ENCODE measurements at places on chromosomes 6 and 20.

DNA sequence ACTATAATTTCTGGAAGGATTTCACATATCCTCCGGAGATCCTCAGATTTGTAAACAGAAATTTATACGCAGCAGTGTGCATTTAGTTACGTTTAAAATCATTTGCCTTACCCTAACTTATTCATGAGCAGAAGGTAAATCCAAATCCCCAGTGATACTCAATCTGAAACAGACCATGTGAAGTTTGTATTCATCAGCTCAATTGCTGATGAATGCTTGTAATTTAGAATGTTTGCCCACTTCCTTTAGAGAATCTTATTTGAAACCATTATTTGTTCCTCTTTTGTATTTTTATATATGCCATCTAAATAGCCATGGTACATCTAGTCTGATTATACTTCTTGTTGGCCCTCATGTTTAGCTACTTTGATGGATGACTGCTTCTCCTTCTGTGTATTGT, 15.4 kb downstream of the TAAR1 start:
- DNase-seq: no peak

DNA sequence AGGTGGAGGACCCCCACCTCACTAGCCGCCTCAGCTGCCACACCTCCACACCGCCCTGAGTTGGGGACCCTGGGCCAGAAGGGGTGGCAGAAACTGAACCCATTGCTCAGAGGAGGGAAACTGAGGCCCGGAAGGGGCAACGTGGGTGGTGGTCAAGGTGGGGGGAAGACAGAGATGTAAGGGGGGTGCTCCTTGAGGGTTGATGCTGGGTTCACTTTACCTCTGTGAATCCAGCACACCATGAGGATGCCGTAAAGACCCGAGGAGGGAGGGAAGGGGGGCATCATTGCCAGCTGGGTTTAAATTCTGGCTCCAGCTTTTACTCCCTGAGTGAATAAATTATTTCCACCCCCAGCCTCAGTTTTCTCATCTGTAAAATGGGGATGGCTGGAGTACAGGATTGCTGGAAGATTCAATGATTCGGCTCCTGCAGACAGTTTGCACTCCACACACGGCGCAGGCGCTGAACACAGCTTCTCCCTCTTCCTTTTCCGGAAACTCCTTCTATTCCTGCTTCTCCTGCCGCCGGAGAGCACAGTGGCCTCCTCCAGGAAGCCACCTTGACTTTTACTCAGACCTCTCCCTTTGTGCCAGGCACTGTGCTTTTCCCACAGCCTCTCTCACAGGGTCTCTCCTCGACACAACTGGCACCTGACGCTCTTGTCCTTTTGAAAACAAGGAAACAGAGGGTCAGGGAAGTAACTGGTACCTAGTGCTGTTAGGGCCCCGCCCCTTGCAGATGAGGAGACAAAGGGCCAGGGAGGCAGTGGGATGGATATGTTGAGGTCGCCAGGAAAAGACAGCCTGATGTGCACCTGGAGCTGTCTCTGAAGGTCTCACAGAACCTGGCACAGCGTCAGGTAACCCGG, 59.4 kb downstream of the UBE2V1 start:
- DNase-seq: no peak

GRCh38 chr6:33412140-33413009, 1.6 kb downstream of the PHF1 start:
- no peak for DNase-seq

- no peak for DNase-seq
These were observed 10.5 kb upstream of the STX11 start for GRCh38 chr6:144139817-144140216.

DNA sequence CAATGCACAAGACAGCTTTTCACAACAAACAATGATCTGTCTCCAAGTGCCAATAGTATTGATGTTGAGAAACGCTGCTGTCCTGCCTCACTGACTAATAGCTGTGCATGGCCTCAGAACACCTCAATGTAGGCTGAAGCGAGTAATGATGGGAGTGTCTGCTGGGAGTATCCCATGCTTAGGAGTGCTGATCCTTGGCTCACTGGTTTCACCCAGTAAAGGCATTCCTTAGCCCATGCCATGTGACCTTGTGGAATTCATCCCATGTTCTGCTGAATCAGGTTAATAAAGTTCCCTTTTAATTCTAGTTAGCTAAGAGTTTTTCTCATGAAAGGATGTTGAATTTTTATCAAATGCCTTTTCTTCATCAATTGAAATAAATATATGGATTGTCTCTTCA, 3.8 kb upstream of the WFDC12 start:
- no peak for DNase-seq

DNA sequence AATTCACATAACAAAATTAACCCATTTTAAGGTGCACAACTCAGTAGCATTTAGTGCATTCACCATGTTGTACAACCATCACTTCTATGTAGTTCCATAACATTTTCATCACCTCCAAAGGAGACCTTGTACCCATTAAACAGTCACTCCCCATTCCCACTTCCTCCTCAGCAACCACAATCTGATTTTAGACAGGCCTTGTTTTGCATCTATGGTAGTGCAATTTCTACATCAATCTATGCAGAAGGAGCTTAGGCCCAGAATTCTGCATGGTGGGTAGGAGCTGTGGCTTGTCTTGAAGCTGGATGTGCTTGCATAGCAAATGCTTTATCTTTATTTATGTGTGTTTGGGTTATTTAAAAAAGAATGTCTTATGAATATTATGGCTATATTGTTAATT, 13.5 kb upstream of the HLA-DQA1 start:
- DNase-seq: no peak

DNA sequence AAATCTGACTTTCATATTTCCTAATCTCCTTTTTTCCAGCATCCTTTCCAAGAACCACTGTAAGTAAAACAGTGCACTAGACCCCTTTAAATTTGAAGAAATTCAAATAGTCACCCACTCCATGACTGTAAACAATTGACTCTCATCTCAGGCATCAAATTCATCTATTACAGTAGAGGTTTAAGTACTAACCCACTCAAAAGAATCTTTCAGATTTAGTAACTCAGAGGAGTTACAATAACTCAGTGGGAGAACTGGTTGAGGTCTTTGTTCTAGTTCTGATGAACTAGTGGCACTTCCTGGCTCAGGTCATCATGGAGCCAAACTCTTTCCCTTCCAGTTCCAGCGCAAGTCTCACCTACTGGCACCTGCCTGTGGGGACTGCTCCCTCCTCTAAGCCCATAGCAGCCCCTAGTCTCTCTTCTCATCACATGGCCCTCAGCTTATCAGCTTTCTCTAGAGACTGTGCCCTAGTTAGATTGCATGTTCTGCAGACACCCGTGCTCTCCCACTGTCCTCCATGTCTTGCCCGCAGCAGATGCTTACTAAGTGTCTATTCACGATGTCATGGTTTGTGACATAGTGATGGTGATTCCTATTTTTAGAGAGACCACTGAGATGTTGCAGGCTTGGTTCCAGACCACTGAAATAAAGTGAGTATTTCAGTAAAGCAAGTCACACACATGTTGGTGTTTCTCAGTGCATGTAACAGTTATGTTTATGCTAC, 196.2 kb downstream of the TBC1D7 start:
- DNase-seq: no peak

DNA sequence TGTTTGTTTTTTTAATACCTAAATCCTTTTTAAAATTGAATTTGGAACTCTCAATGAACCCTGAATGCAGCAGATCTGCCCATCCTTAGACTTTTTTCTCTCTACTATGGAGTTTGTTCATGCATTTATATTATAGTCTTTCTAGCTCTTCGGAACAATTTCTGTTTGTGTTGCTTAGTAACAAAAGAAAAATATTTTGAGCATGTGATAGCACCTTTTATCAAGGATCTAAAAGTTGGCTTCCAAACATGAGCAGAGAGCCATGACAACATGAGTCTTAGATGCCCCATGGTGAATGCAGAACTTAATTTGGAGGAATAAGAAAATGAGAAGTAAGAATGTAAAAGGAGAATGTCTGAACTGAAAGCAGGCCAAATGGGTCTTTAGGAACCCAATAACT, 133.7 kb downstream of the EDN1 start:
- no peak for DNase-seq
